Stimulated activated CD8-positive, alpha-beta memory T cell treated with anti-CD3 and anti-CD28 coated beads, Interleukin-2, amount 100 ng/mL, for 48 hours (primary cell): ENCODE measurements at places on chromosomes 5 and 9.
A peak's percentile ranks its signal among the peaks of the same experiment; 100 is the strongest.

DNA sequence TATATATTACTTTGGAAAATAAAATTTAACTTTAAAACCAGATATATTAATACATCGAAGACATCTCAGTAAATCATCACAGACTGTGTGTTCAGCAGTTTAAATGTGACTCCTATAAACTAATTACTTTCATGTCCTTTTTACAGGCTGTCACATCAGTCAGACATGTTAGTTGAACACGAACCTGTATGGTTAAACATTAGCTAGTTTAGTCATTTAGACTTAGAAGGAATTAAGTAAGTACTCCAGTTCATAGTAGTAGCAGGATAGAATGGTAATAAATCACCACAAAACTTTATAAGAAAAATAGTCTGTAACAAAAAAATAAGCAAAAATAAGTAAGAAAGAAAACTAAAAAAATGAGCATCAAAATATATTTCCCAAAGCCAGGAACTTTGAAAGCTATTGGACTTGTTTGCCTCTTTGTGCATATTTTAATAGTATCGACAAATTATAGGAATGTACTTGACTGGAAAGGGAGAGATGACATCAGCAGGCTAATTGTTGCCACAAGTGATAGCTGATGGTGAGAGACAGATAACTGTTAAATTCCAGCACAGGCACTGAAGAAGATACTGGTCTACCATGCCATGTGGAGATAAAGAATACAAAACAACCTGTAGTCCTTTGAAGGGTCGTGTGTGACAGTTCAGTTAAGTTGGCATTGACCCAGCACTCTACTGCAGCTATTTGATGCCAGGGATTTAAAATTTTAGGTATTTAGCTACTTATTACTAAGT, 83.9 kb downstream of the RIC1 start:
- no peak for DNase-seq

GRCh38 chr5:154312576-154312975, 122.0 kb downstream of the GALNT10 start:
- DNase-seq: no peak

- DNase-seq: no peak
Observed at GRCh38 chr5:78483809-78484521, 123.5 kb downstream of the SCAMP1 start.

GRCh38 chr5:11642438-11642837, 261.8 kb downstream of the CTNND2 start:
- DNase-seq: no peak

- DNase-seq: no peak
Observed at GRCh38 chr9:137592767-137593166, 2.5 kb upstream of the ZMYND19 start.

- DNase-seq: no peak
Observed at GRCh38 chr5:181281077-181281983, 20.4 kb upstream of the TRIM52 start.

DNA sequence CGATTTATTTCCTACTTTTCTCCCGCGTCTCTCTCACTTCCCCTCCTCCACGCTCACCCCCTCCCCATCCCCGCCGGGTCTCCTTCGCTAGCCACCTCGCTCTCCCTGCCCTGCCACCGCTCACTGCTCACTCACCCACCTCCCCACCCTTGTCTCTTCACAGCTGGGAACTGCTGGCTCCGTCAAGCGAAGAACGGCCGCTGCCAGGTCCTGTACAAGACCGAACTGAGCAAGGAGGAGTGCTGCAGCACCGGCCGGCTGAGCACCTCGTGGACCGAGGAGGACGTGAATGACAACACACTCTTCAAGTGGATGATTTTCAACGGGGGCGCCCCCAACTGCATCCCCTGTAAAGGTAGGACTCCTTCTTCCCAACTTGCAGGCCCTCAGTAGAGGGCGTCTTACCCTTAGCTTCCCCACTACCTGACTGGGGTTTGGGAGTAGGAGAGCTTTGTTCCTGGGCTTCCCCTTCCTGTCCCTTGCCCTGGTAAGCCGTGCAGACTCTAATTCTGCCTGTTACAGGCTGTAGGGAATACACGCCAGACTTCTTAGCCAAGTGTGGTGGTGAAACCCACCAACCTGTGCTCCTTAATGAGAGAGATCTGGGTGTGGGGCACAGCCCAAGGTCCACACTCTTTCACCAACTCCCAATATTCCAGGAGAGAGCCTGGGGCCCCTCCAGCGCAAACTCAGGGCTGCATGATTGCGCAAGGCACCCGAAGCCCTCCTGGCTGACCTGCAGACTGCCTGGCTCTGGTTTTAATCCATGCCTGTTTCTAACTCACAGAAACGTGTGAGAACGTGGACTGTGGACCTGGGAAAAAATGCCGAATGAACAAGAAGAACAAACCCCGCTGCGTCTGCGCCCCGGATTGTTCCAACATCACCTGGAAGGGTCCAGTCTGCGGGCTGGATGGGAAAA, 2.5 kb downstream of the FST start:
- peak; percentile 5 for DNase-seq

DNA sequence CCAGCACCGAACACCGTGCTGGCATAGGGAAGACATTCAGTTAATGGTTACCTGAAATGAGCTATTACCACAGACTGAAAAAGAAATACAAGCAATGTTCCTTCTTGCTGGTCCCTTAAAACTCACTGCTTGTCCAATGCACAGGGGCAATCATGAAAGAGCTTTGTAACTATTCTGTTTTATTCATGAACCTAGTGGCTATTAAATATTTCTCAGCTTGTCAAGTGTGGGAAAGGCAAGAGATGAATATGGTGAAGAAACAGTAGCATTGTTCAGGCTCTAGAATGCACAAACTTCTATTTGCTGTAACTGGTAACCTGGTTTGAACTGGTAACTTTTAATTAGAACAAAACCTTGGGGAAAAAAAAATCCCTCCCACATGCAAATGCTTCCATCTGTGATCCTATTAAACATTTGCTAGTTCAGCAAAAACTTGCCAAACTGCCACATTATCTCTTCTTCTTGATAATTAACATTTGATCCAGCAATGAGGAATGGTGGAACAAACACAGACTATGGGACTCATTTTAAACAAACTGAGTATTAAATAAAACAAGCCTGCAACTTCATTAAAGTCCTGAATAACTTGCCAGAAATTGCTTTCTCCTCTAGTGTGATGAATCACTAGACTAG, 36.1 kb downstream of the YIPF5 start:
- no peak for DNase-seq

GRCh38 chr5:6684075-6684474, 29.2 kb upstream of the TENT4A start:
- no peak for DNase-seq
